Hair follicular keratinocyte (primary cell): ENCODE measurements at places on chromosomes 2 and 18. TPM values are rescaled to one million over a fixed set of nuclear protein-coding genes. Genes with fewer than 3 reads are reported as not detected.

The LRATD1 gene
- total RNA-seq, result 6.3 and 8.1 TPM in 2 replicates

The PTGR3 gene
- 16.9 and 17.2 TPM in 2 replicates for total RNA-seq

The SRD5A2 gene
- not detected in 2 replicates for total RNA-seq

The IKZF2 gene
- 2.4 and 7.0 TPM in 2 replicates for total RNA-seq

The CENPA gene
- 8.0 and 21.3 TPM in 2 replicates for total RNA-seq

The KCNK3 gene
- not detected in 2 replicates for total RNA-seq

The HK2 gene
- total RNA-seq, result 17.5 and 19.4 TPM in 2 replicates

The DCDC2C gene
- not detected in 2 replicates for total RNA-seq

The DSC2 gene
- total RNA-seq, result 13.2 and 19.4 TPM in 2 replicates

The IL1RN gene
- 16.9 and 21.4 TPM in 2 replicates for total RNA-seq

The ADGRF3 gene
- 0.08 TPM in 1 of 2 replicates, not detected in the other for total RNA-seq

The SERPINB13 gene
- 2.6 and 8.0 TPM in 2 replicates for total RNA-seq

The SOS1 gene
- total RNA-seq, result 7.7 and 20.0 TPM in 2 replicates

The CFAP221 gene
- not detected in 2 replicates for total RNA-seq

The RNF144A gene
- total RNA-seq, result 2.2 and 3.6 TPM in 2 replicates

The GCG gene
- not detected in 2 replicates for total RNA-seq

The IL36A gene
- not detected in 2 replicates for total RNA-seq

The IL1R2 gene
- total RNA-seq, result 12.9 and 33.0 TPM in 2 replicates
